ENCODE measurements at places on chromosomes 3 and 15.
A peak's percentile ranks its signal among the peaks of the same experiment; 100 is the strongest.

- no peak for DNase-seq
Observed at GRCh38 chr3:171644681-171645080, 165.6 kb downstream of the PLD1 start.

- DNase-seq: no peak
Observed at GRCh38 chr3:171157286-171157685, 130.8 kb upstream of the SLC2A2 start.

- DNase-seq: no peak
Observed at GRCh38 chr3:144294659-144295538, 323.3 kb downstream of the DIPK2A start.

- DNase-seq: no peak
Observed at GRCh38 chr3:42979044-42979972, at the start of gene GASK1A. TSS of gene GASK1A (plus strand) at chr3:42979311. CDS start at chr3:42979643, 332 bp downstream.

GRCh38 chr3:190081389-190081788, 39.3 kb downstream of the P3H2 start:
- no peak for DNase-seq

- DNase-seq: peak; percentile 49
Observed at GRCh38 chr3:122890077-122890719, 95.3 kb downstream of the SLC49A4 start.

- DNase-seq: no peak
Observed at GRCh38 chr3:37117548-37117947, 56.8 kb downstream of the LRRFIP2 start.

- DNase-seq: no peak
Observed at GRCh38 chr3:18247139-18247695, 177.9 kb downstream of the SATB1 start.
